Activated gamma-delta T cell treated with Interleukin-2 at 50 U/mL for 16 hours (primary cell): ENCODE measurements at places on chromosomes 3 and 15.
A peak's percentile ranks its signal among the peaks of the same experiment; 100 is the strongest.

DNA sequence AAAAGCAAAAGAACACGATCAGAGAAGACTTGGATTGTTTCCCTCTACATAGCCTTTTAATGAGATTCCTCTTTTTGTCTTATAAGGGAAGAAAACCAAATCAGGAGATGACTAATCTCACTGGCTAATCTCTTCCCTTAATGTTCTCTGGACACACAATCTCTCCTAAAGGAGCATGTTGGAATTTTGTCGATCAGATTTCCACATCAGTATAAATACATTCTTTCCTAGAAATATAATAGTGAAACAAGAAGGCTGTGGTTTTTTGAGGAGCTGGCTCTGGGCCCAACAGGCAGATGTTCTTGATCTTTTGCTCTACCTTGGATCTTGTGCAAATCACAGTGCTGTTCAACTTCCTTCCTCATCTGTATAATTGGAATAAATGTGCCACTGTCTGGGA lies 94.0 kb downstream of the GTPBP8 start:
- no peak for DNase-seq

DNA sequence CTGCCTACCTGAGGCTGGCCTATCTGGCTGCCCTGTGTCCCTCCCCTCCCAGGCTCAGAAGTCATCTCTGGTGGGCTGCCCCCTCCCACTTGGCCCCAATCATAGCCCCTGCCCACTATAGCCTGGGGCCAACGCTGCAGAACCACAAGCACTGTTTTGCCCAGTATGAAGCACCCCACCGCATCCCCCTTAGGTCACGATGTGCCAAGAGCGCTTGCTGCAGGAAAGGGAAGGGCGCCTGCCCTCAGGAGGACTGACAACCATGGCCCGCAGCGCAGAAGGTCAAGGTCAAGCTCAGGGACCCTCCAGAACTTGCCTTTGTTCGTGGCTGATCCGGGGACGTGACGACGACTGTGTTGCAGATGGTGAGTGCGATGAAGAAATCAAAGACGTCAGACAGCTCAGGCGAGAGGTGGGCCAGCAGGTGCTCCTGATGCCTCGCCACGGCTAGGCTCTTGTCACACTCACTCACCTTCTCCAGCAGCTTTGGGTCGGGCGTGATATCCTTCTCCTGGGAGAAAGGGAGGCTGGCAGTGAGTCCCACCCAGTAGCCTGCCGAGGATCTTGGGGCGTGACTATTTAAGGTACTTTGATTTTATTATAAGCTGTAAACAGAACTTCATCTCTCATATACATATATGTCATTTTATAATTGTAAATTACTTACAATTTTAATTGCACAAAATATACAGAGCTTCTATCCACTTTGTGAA lies 146.6 kb downstream of the ATP10A start:
- DNase-seq: no peak

GRCh38 chr3:151135541-151136337 lies 50.3 kb downstream of the MED12L start:
- peak; percentile 31 for DNase-seq

GRCh38 chr15:98025237-98025636 lies 64.7 kb downstream of the ARRDC4 start:
- DNase-seq: no peak

GRCh38 chr3:38227989-38228388 lies 37.6 kb upstream of the SLC22A13 start:
- DNase-seq: no peak

GRCh38 chr15:31483053-31483985 lies 156.7 kb downstream of the KLF13 start:
- peak; percentile 44 for DNase-seq

DNA sequence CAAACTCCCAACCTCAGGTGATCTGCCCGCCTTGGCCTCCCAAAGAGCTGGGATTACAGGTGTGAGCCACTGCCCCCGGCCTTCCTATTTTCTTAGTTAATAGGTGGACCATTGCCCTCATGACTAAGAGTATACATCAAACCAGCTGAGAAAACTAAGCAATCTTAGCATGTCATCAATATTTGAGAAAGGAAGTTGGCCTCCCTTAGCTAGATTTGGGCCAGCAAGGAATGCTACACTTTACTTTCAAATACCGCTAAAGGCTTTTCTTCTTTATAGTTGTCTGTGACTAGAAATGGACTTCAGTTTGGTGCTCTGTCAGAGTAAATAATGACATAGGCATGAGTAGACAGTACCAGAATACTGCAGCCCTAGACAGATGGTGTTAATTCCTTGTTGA lies 199.3 kb downstream of the GAP43 start:
- no peak for DNase-seq
